ENCODE measurements at places on chromosomes 4 and X. TPM values are rescaled to one million over a fixed set of nuclear protein-coding genes. Genes with fewer than 3 reads are reported as not detected.

Gene MID1
- total RNA-seq, result 11.7 TPM

Gene EPHA5
- total RNA-seq, result 0.29 TPM

Gene AKAP14
- total RNA-seq, result not detected

Gene LRRC66
- total RNA-seq, result 0.07 TPM

Gene AKAP4
- not detected for total RNA-seq

Gene CT45A5
- total RNA-seq, result not detected

Gene TTC29
- not detected for total RNA-seq

Gene FUNDC1
- total RNA-seq, result 22.2 TPM

Gene RNF212
- total RNA-seq, result 3.5 TPM

Gene GPR82
- not detected for total RNA-seq

Gene HGFAC
- not detected for total RNA-seq

Gene SMPX
- not detected for total RNA-seq

Gene GUCY1A1
- total RNA-seq, result 3.7 TPM

Gene ANXA10
- total RNA-seq, result 0.94 TPM

Gene UGT2A1
- total RNA-seq, result not detected

Gene NPNT
- total RNA-seq, result 15.4 TPM

Gene FMR1NB
- total RNA-seq, result not detected

Gene H2BW2
- not detected for total RNA-seq

Gene C4orf51
- total RNA-seq, result not detected

Gene ADH6
- total RNA-seq, result not detected

Gene TIMM17B
- total RNA-seq, result 104 TPM

Gene GNRHR
- total RNA-seq, result not detected

Gene XAGE3
- not detected for total RNA-seq

Gene GAGE12J
- not detected for total RNA-seq

Gene TBC1D8B
- total RNA-seq, result 1.2 TPM

Gene FRAS1
- total RNA-seq, result 9.1 TPM

Gene FOXR2
- not detected for total RNA-seq

Gene FRMD7
- not detected for total RNA-seq

Gene USP27X
- 2.7 TPM for total RNA-seq

Gene HELT
- total RNA-seq, result not detected

Gene MAML3
- total RNA-seq, result 1.0 TPM

Gene SPANXC
- total RNA-seq, result not detected

Gene CDKL2
- 3.6 TPM for total RNA-seq

Gene PITX2
- total RNA-seq, result 1.0 TPM

Gene SUPT20HL2
- not detected for total RNA-seq

Gene C4orf50
- not detected for total RNA-seq

Gene ZDHHC15
- 1.1 TPM for total RNA-seq

Gene PQBP1
- total RNA-seq, result 84.6 TPM

Measured in epithelial cell of proximal tubule (primary cell).